ENCODE measurements at places on chromosomes 12 and 14.
A peak's percentile ranks its signal among the peaks of the same experiment; 100 is the strongest.

DNA sequence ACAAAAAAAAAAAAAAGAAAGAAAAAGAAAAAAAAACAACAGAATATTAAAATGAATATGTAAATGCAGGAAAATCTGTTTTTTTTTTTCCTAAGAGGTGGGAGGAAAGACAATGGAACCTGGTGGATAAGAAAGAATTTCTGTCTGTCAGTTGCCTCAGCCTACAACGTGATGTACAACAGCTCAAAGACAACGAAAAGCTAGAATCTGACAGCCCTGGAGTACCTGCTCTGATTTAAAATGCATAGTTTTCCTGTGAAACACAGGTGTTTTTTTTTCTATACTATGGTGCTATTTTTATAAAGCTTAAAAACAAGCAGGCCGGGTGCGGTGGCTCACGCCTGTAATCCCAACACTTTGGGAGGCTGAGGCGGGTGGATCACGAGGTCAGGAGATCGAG lies 30.0 kb upstream of the ULK1 start:
- DNase-seq = no peak

DNA sequence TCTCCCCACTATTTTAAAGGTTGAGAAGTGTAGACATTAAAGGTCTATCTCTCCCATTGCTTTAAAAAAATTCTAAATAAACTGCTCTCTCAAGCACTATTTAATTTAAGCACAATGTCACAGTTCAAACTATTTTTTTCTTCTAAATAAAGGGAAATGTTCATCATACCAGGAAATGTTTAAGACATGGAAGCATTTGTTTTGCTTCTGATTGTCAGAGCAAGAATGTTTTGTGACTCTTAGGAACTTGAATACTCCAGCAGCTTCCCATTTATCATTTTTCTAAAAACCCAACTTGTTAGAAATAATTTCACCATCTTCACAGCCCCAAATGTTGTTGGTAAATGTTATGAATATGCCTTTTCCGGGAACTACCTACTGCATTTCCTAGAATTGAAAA lies 121.8 kb upstream of the NTF3 start:
- no peak for DNase-seq

- DNase-seq = no peak
Observed at GRCh38 chr12:53333845-53334244, 2.3 kb downstream of the SP7 start.

- DNase-seq = no peak
Observed at GRCh38 chr12:66066137-66066928, 64.2 kb downstream of the LLPH start.

GRCh38 chr12:3752741-3753486 lies at the start of gene CRACR2A:
Gene CRACR2A, minus strand, starts transcription at chr12:3753109. Its CDS starts 56,110 bp downstream, at chr12:3696999.
- peak; percentile 55 for DNase-seq

DNA sequence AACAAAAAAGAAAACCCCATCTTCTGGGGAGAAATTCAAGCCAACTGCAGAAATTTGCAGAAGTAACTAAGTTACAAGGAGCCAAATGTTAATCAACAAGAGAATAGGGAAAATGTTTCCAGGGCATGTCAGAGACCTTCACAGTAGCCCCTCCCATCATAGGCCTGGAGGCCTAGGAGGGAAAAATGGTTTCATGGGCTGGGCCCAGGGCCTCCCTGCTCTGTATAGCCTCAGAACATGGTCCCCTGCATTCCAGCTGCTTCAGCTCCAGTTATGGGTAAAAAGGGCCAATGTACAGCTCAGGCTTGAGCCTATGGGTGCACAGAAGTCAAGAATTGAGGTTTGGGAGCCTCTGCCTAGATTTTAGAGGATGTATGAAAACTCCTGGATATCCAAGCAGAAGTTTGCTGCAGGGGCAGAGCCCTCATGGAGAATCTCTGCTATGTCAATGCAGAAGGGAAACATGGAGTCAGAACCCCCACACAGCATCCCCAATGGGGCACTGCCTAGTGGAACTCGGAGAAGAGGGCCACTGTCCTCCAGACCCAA lies 260.9 kb downstream of the DUSP6 start:
- DNase-seq = no peak

- no peak for DNase-seq
Observed at GRCh38 chr14:22178333-22178839, 410.6 kb downstream of the DAD1 start.

- DNase-seq = no peak
Observed at GRCh38 chr12:50933459-50934124, 18.8 kb upstream of the HIGD1C start.

- DNase-seq = no peak
Observed at GRCh38 chr12:12441843-12442461, 85.1 kb downstream of the BORCS5 start.

- DNase-seq = no peak
Observed at GRCh38 chr14:68084256-68084655, 264.7 kb downstream of the RAD51B start.

GRCh38 chr14:45290547-45290946 lies 37.5 kb upstream of the MIS18BP1 start:
- no peak for DNase-seq

DNA sequence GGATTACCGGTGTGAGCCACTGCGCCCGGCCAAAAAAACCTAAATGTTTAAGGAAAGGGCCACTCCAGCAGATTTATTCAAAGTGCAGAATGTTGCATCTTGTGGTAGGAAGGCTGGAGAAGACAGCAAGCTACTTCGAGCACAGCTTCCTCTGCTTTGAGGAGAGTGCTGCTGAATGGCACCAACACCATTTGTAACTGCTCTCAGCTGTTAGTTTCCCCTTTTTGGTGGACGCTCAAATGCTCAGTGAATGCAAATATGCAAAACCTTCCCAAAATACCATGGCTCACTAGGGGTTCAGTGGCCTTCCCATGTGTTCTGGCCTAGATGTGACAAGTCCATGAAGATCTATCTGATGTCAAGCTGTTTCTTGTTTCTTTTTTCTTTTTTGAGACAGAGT lies 2.9 kb upstream of the TDRD9 start:
- no peak for DNase-seq

DNA sequence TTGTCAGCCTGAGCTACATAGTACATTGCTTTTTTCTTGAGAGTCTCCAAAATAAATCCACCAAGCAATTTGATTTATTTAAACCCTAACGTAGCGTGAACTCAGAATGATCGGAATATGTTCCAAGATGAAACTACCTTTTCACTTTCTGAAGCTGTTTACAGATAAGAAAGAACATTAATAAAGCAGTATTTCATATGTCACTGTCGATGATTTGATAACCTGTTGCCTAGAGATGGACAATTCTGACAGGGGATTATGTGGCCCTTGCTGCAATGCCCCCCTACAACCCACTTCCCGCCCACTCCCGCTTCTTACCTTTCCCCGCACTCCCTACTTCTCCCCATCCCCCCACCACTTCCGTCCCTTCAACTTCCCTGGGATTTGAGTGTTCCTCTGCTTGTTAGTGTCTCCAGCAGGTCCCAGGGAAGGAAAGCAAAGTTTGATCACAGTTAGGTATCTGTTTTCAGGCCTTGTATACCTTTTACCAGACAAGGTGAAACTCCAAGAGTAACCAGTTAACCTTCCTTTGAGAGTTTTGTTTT lies 229.2 kb upstream of the HMGA2 start:
- DNase-seq = no peak

DNA sequence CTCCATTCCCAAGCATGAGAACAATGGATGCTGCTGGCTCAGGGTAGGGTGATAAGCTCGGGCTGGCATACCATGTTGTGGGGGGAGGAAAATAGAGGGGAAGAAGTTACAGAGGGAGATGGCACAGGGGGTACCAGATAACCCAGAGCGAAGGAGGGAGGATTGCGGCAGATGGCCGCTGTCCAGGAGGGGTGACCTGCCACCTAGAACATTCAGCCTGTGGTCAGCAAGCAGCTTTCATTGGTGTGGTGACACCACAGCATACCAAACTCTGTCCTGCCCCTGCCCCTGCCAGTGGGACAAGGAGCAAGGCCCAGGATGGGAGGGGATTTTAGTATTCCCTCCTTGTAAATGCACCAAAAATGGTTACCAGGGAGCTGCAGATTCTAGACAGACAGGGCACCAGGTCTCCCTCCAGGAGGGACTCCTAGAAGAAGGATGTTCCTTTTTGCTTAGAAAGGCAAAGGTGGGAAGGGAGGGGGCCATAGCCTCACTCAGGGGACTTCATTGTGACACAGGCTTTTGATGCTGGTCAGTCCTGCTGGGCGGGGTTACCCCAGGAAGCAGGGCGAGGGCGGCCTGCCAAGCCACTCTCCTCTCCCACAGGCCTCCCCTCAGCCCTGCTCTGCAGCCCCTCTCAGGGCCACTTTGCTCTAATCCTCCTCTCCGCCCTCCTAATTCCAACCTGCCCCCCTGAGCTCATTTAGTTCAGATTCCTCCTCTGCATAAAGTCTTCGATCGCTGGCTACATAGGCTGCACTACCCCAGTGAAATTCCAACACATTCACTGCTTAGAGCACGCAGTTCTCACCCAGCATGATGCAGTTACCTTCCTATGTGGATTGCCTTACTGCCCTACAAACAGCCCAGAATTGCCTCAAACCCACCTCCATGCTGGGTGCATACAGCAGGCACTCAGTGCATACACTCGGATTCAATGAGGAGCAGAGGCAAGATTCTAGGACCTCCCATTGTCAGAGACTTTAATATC lies 36.0 kb upstream of the PLEKHG6 start:
- DNase-seq = no peak

DNA sequence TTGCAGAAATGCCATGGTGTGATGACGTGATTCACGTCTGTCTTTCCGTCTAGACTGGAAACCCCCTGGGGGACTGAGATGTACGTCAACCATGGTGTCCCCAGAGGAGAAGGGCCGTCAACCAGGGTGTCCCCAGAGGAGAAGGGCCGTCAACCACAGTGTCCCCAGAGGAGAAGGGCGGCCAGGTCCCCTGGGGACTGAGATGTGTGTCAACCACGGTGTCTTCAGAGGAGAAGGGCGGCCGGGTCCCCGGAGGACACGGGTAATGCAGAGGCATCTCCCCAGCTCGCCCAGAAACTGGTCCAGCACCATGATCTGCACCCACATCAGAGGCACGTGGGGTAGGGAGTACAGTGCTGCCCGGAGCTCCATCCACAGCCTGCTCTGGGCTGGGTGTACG lies 30.6 kb upstream of the GALNT9 start:
- no peak for DNase-seq

GRCh38 chr12:82955043-82955442 lies 268.3 kb downstream of the TMTC2 start:
- DNase-seq = no peak

- DNase-seq = no peak
Observed at GRCh38 chr14:96949594-96949993, 152.4 kb downstream of the VRK1 start.

DNA sequence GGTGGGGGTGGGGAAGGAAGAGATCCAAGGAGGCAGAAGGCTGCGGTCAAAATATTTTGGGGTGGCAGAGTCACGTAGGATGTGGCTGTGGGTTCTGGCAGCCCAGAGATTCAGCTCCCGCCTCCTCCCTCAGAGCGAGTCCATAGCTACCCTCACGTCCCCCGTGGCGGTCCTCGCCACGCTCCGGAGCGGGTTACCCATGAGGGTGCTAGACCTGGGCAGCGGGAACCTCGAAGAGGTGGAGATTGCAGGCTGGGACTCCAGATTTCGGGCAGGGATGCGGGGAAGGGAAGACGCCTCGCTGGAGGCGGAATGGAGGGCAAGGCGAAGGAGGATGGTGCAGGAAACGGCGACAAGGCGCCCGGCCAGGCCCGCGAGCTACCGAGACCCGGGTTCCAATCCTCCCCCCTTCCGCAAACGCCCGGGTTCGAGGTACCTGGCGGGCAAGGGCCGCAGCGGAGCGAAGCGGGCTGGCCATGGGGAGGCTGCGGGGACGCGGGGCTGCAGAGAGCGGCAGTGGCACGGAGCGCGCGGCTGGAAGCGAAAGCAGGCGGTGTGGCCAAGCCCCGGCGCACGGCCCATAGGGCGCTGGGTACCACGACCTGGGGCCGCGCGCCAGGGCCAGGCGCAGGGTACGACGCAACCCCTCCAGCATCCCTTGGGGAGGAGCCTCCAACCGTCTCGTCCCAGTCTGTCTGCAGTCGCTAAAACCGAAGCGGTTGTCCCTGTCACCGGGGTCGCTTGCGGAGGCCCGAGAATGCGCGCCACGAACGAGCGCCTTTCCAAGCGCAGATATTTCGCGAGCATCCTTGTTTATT lies 46.2 kb downstream of the BCAT1 start:
- DNase-seq = peak; percentile 2

- DNase-seq = no peak
Observed at GRCh38 chr14:78863143-78863542, 693.0 kb downstream of the NRXN3 start.

- DNase-seq = no peak
Observed at GRCh38 chr12:121089813-121090430, 42.8 kb upstream of the P2RX7 start.

GRCh38 chr12:13591488-13591887 lies 389.9 kb downstream of the GRIN2B start:
- DNase-seq = no peak

DNA sequence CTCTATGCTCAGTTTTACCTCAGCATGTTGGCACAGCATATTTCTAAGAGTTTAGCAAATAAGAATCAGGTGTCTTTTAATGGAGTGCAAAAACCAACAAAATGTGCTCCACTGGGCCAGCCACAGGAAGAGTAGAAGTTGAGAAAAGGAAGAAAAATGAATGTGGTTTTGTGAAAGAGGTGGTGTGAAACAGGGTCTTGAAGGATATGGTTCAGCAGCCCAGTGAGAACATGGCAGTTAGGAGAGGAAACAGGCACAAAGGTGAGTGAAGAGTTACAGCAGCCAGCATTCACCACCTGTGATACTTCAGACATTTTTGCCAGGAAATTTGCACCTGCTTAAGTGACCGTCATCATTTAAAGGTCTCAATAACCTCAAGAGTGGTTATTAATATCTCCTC lies 2.4 kb downstream of the STAB2 start:
- DNase-seq = no peak

DNA sequence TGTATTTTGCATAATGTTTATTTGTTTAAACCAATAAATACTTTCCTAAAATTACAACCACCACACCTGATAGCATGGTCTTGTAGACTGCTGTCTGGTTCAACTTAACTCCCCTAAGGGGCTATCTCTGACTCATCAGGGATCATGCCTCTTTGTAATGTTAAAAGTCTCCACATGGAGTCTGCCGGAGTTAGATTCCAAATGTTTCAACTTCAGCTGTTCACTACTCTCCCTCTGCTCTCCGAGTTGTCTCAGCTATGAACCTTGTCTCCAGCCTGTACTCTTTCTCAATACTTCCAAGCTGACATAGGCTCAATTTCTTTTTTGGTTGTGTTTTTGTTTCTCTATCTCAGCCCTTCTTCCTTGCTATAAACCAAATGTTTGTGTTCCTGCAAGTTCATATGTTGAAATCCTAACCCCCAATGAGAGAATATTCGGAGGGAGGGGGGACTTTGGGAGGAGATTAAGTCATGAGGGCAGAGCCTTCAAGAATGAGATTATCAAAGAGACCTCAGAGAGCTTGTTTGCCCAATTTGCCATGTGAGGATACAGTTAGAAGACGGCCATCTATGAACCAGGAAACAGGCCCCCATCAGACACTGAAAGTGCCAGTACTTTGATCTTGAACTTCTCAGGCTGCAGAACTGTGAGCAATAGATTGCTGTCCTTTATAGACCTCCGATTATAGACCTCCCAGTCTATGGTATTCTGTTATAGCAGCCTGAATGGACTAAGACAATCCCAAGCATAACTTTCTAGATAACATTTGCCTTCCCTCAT lies 858.2 kb downstream of the VRK1 start:
- DNase-seq = no peak

- DNase-seq = no peak
Observed at GRCh38 chr12:131418121-131418520, 292.8 kb upstream of the SFSWAP start.

- no peak for DNase-seq
Observed at GRCh38 chr14:103273145-103273744, 60.8 kb upstream of the EIF5 start.
